Hippocampal formation (tissue), 2 donors: ENCODE measurements at places on chromosomes 16 and 17.

DNA sequence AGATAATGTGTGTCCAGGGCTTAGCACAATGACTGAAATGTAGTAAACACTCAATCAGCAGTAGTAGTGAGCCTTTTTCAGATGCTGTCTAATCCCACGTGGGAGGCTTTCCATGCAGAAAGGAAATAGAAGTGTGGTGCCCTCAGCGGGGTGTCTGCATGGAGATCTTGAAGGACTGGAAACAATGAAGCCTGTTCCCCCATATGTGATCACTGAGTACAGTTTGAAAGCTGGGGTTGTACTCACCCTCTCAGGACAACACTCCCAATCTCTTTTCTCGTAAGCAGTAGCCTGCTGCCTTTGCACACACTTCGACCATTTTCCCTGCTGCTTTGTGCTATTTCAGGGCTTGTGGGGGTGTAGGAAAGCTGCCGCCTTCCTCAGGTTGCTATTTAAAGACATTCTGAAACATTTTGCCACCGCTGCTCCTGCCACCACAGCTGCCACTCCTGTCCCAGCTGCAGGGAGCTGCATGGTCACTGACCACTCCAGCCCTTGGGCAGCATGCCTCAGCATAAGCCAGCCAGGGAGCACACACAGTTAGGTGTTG, 40.6 kb upstream of the HAS3 start:
- DNase-seq, result no peak

- no peak for DNase-seq
These were observed 108.5 kb upstream of the CCL2 start for GRCh38 chr17:34146440-34147043.

DNA sequence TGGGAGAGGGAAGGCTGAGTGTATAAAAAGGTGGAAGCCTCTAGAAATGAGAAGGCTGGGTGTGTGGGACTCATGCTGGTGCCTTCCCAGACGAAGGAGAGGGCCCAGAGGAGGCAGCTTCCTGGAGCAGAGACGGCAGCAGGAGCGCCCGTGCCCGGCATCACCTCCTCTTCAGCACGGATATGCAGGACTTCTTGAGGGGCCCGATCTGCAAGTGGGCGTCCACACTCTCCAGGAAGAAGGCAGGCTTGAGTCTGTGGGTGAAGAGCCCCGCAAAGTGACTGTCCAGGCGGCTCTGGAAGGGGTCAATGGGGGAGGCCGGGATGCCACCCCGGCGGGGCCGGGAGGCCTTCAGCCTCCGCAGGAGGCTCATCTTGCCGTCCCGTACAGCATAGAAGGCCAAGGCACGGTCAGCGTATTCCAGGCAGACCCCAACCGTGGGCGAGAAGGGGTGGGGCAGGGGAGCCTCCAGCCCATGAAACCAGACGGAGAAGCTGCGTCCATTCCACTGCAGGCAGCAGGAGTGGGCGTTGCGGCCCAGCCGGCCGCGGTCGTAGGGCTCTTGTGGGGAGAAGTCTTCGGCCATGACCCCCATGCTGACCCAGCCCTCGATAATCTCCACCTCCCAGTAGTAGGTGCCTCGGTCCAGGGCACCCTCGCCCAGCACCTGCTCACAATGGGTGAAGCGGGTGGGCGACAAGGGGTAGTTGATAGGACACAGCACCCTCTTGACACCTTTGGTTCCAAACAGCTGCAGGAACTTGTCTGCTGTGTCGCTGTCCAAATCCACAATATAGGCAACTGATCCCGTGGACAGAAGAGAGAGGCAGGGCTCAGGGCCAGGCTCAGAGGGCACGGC, 3.8 kb downstream of the TRIM47 start:
- no peak for DNase-seq

GRCh38 chr16:65342231-65342866, 220.5 kb upstream of the CDH11 start:
- DNase-seq, result no peak

GRCh38 chr17:44776628-44777393, 18.0 kb downstream of the ADAM11 start:
- no peak for DNase-seq

- DNase-seq, result no peak
These were observed 12.7 kb downstream of the SCGB1C2 start for GRCh38 chr17:149897-150584.

DNA sequence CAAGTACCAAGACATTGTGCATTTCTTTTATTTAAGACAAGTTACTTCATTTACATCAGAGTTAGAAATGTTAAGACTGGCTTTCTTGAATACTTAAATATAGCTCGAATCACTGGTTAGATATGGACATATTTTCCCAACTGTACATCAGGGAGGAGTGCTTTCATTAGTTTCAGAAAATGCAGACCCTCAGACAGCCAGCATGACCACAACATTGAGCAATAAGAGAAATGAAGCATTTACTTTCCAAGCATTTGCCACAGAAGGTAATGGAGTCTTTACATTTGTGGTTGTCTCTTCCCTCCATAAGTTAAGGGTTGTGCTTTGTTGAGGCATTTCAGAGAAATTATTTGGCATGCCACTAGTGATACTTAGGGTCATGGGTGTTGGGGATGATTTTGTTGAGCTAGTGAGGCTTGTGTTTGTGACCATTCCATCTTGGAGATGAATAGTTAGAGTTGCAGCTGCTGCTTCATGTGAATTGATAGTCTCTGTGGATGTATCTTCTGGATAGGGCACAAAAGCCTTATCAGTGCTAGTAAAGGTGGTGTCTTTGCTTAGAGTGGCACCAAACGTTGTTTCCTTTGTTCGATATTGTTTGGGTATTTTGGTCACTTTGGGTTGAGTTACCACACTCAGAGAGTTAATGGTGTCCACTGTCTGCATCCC, 2.1 kb downstream of the OMG start:
- no peak for DNase-seq

GRCh38 chr16:19696328-19696727, 21.7 kb downstream of the KNOP1 start:
- no peak for DNase-seq

GRCh38 chr17:79623786-79624717, 13.2 kb upstream of the RBFOX3 start:
- DNase-seq, result no peak

- no peak for DNase-seq
These were observed 42.0 kb upstream of the KCNJ2 start for GRCh38 chr17:70127221-70127873.
